ENCODE measurements at places on chromosomes 16 and 17.

GRCh38 chr17:39563476-39563875, 44.2 kb downstream of the NEUROD2 start:
- no peak for DNase-seq

GRCh38 chr17:15157051-15157450, 108.1 kb downstream of the PMP22 start:
- DNase-seq = no peak

DNA sequence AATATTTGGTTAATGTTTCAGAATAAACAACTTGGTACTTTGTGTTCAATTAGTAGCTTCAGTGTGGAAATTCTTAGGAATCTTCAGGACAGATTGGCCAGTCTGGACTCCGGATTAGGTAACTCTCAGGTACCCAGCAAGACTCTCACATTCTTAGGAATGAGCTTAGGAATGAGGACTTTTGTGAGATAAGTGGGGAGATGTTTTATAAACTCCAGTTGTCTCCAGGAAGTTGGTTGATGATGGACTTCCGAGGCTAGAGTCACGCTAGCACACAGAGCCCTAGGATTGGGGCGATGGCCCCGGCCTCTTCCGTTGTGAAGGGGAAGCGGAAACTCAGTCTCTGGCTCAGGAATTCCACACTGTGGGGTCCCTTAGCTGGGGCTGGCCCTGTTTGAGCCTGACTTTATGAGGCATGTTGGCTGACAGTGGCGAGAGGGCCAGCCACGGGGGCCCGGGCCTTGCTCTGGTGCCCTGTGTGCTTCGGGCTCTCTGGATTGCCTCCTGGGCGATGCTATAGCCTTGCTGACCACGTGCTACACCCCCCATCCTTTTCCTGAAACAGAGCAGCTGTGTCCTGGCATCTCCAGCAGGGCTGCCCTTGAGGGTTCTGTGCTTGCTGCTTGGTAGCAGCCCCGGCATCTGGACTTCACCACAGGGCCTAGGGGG, 32.4 kb downstream of the RAB11FIP3 start:
- no peak for DNase-seq

DNA sequence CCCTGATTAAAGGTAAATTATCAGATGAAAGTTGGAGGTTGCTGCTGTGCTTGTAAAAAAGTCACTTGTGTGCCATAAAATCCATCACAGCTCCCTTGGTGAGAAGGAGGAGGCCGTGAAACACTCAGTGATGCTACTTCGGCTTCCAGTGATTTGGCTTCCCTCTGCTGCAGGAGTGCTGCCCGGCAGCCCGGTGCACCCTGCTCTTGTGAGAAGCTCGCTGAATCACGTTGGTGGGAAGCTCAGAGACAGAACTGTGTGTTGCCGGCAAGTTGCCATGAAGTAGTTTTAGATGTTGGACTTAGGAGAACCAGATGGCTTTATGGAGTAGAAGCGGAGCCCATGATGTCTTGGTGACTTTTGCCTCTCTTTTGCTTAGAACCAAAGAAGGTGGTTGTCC, 33.3 kb downstream of the MSI2 start:
- DNase-seq = no peak

GRCh38 chr16:50765260-50765659, 23.4 kb downstream of the CYLD start:
- no peak for DNase-seq

- DNase-seq = no peak
These were observed 610.2 kb downstream of the MAF start for GRCh38 chr16:78990309-78990701.

GRCh38 chr16:88956546-88957432, 20.2 kb downstream of the CBFA2T3 start:
- DNase-seq = no peak
